ENCODE measurements at places on chromosomes 4 and X.

DNA sequence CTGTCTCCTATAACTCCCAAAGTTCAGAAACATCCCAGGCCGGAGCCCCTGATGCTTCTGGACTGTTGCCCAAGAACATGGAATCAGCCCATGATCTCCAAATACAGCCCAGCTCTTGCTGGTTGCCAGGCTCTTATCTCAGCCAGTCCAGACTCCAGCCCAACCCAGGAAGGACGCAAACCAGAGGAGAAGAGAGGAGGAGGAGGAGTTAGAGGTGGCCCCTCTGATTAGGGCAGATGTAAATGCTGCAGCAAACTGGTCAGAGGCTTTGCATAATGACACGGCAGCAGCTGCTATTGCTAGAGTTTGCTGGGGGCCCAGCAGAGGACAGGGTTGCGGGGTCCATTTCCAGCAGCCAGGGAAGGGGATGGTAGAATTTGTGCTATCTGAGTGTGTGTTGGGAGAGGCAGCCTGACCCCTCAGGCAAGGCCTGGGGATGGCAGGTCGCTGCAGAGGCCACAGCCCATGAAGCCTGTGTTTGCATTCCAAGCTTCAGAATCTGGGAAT, 4.2 kb upstream of the OTUD5 start:
- DNase-seq = no peak

DNA sequence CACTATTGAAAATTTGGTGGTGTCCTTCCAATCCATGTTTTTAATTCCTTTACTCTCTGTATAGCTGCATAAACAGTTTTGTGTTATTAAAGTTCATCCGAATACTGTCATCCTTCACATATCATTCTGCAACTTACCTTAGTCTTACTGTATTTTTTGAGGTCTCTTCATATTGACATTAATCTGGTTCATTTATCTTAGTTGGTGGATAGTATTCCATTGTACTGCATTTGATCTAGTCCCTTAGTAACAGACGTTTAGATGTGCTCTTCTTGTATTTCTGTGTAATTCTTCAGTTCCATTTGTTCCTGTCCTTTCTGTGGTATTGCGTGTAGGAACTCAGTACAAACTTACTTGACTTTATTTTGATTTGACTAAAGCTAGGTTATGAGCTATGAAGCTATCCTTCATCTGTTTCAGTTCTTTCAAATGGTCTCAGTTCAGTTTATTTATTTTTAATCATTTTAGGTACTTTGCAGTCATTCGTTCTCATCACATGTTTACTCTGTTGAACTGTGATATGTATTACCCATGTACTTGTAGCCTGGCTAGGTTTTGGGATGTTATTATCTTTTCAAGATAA, 41.3 kb downstream of the RAPGEF2 start:
- no peak for DNase-seq

GRCh38 chr4:83339573-83339972, 4.9 kb upstream of the HPSE start:
- no peak for DNase-seq

- no peak for DNase-seq
These were observed 50.6 kb downstream of the JADE1 start for GRCh38 chr4:128859887-128860677.

- peak; percentile 71 for DNase-seq
These were observed 4.2 kb downstream of the PRDM8 start for GRCh38 chr4:80201252-80202151.

DNA sequence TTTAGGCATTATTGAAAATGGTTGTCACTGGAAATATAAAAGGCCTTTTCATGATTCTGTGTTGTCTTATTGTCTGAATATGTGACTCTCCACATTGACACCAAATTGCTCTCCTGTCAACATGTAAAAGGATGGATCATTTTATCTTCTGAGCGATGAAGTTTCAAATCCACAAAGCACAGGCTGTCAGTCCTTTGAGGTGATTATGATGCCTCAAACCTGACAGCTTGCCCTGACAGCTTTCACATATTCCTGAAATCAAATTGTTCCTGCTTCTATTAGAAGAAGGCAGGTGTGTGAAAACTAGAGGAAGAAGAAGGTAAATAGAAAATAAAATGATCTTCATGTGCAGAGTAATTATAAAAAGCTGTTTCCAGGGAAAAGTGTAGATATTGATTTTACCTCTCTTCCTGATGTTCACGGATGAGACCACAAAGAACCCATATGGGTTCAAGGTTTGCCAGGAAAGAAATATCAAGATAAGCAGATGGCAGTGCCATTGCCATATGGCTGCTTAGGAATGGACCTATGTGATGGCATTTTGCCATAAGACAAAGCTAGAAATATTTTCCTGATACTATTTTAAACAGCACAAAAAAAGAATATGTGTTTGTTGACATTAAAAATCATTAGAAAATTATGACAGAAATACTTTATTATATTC, 1006.3 kb upstream of the AGA start:
- DNase-seq = no peak

GRCh38 chr4:148445860-148446330, 3.7 kb upstream of the NR3C2 start:
- no peak for DNase-seq

GRCh38 chr4:145618210-145618931, 814 bp upstream of the MMAA start:
- DNase-seq = peak; percentile 49

GRCh38 chr4:145840162-145840768, 98.4 kb downstream of the ZNF827 start:
- DNase-seq = peak; percentile 48

DNA sequence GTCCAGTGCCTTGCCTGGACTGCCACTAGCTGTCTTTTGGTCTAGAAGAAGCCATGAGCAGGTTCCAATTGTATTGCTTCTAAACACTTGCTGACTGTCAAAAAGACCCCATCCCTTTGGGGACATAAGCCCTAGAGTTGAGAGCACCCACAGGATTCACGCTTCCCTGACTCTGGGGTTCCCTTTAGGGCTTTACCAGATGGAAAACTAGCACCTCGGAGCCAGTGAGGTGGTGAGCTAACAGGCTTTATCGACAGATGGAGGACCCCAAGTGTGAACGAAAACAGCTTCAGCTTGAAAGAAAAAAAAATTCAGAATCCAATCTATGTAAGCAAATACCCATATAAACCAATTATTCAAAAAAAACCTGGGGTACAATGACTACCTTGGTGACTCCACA, 90.8 kb downstream of the NAA11 start:
- no peak for DNase-seq

DNA sequence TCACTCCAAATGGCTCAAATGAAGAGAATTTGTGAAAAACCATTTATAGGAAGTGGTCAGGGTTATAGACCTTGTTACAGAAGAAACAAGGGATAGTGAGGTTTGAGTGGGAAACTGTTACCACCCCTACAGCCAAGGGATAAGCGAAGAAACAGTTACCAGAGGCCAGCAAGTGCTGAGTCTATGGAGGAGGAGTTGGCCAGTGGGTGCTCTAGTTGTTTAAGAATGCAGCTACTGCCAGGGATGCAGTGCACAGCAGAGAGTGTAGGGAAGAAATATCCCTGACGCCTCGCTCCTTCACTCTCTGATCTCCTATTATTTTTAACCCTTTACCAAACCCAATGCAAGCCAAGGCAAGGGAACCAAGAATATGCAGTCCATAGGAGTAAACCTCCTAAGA, 15.2 kb upstream of the SYTL4 start:
- DNase-seq = no peak

DNA sequence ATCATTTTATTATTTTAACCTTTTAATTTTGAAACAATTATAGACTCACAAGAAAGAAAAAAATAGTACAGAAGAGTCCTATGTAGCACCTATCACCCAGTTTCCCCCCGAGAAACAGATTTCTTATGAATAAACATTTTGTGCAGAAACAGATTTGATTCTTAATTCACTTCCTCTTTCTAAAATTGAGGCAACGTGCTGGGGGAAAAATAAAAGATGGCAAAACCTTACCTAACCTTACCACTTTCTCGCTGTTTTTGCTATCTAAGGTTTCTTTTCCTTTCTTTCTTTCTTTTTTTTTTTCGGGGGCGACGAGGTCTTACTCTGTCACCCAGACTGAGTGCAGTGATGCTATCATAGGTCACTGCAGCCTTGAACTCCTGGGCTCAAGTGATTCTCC, 4.3 kb upstream of the CLNK start:
- no peak for DNase-seq

GRCh38 chrX:13990126-13990800, 39.4 kb downstream of the GEMIN8 start:
- DNase-seq = no peak

- DNase-seq = no peak
These were observed 1114.9 kb downstream of the C4orf33 start for GRCh38 chr4:130210864-130211263.

- no peak for DNase-seq
These were observed 196.6 kb downstream of the EVC2 start for GRCh38 chr4:5511791-5512190.

DNA sequence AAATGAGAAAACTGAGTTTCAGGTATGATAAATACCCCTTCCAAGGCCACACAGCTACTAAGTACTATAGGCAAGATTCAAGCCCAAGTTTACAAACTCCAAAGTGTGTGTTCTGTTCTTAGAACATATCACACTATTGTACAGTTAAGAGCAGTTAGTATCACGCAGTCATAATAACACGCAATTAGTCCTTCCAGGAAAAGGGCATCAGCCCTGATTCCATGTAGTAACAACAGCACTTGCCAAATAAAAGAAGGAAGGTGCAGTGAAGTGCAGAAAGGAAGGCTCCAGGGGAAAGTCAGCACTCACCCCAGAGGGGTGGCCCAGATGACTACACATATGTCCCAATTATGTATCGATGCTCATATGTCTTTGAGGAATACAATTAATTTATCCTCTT, 4.4 kb downstream of the TASL start:
- DNase-seq = no peak

DNA sequence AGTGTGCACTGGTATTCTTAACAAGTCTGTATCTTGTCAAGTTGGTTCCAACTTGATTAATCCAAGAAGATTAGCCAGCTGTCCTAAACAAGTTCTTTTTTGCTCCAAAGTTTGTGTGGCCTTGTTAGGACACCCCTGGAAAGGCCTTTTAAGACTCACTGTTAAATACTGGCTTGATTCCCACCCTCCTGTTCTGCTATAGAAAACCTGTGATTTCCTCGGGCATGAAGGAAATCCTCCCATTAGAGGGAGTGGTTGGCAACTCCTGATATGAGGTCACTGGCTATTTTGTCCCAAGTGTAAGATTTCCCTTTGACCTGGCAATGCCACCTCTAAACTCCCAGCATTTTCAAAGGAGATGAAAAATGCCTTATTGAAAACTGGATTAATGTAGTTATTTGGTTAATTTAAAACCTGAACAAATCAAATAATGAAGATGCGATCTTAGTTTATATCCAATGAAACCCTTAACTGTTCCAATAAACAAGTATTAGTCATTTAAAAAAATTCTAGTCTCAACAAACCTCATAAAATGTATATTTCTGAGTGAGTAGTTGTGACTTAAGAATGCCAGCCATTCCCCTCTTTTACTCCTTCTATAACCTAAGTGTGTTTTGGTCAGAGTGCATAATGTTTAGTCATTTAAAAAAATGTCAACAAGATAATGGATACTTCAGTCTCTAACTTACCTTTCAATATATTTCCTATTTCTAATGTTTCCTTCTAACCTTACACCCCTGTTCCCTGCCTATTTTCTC, 94.4 kb downstream of the NPNT start:
- DNase-seq = no peak

- DNase-seq = no peak
These were observed 44.4 kb downstream of the LRBA start for GRCh38 chr4:150970685-150971151.

GRCh38 chrX:110001740-110002299, 1.1 kb upstream of the TMEM164 start:
- DNase-seq = no peak

GRCh38 chrX:19723427-19723826, 164.0 kb downstream of the SH3KBP1 start:
- no peak for DNase-seq

GRCh38 chr4:23945451-23946017, 55.7 kb upstream of the PPARGC1A start:
- DNase-seq = no peak

DNA sequence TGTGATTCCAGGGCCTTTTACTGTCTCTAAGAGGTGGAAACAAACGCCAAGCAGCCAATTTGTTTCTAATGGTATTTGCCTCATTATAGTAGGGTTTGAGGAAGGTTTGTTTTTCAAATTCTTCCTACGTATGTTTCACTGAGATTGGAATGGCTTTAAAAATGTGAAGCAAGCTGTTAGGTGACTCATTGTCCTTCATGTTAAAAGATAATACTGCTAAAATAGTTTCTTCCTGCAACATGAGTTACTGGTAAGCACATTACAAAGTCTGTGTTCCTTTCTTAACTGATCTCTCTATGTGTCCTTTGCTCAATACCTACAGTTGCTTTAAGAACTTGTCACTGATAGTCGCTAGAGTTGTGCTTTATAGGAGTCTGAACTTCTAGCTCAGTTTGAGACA, 1183.9 kb downstream of the RPA4 start:
- DNase-seq = no peak

DNA sequence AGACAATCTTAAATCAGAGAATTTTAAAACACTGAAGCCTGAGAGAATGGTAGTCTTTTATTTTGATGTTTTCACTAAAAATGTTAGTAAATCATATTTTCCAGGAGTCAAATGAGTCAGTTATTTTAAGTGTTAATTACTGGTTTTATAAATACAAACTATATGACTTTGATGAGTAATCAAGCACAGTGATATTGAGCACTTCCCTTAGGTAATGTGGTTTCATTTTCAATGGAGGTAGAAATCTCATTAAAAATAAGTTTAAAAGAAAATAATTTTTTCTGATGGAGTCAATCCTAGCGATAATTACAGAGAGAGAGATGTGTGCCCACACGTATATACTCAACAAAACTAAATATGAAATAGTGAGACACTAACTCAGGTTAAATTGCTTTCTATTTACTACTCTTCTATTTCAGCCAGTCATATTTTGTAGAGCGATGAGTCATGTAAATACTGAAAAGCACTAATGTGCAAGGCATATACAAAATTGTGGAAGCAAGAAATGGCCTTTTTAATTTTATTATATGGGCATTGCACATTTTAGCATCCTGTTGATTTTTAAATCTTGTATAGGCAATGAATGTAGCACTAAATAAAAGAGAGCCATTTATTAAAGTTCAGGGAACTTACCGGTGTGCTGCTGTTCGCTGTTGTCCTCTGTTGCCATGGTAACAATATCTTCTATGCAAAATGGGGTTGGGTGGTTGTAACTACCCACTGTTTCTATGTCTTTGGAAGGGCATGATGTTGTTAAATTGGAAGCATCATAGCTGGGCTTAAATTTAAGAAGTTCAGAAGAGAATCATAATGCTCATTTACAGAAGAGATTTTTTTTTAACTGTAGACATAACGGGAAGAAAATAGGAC, 513.7 kb downstream of the TLL1 start:
- no peak for DNase-seq

DNA sequence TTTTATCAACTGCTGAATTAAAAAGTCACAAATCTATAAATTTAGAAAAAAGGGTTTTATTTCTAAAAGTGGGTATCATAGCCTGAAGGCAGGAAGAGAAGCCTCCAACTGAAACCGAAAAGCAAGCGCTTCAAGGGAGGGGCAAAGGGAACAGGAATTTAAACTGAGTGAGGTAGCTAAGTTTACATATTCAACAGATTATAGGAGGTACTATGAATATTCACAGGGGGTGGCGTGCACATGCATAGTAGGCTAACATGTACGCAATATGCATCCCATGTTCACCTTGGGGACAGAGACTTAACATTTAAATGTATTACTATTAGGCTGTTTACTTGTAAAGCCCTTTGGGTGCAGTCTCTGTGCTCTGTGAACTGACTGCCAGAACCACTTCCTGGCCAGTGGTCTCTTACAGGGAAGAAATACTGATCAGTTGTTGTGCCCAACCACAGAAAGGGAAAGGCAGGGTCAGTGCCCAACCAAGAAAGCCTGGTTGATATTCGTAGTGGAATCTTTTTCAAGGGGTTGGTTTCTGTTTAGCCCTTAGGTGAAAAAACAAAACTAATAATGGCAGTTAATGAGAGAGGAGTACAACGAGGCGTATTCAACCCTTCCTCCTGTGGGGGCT, 168.7 kb upstream of the GALNTL6 start:
- no peak for DNase-seq

Measured in CD4-positive, alpha-beta T cell treated with Interleukin-21 for 1 hour (primary cell).